ENCODE measurements at places on chromosomes 1 and 21.

GRCh38 chr1:160581961-160582360 lies 2.7 kb upstream of the CD84 start:
- no peak for DNase-seq

DNA sequence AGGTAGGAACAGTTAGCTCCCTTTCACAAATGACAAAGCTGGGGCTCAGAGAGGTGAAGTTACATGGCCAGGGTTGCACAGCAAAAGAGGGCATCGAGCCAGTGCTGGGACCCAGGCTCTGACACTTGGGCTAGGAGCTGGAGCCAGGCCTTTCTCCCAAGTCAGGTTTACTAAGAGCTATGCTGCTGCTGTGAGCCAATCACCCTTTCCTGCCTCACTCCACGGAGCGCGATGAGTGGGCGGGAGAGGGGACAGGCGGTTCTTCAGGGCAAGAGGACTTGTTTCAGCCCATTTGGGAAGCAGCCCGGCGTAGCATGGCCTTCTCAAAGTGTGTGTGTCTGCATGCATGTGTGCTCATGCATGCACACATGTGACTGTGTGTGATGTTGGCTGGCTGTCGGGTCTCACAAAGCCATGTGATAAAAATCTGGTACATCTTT lies 10.6 kb downstream of the ID3 start:
- DNase-seq: peak; percentile 76

GRCh38 chr1:155125511-155125945 lies 2.1 kb upstream of the EFNA1 start:
- DNase-seq: peak; percentile 66

DNA sequence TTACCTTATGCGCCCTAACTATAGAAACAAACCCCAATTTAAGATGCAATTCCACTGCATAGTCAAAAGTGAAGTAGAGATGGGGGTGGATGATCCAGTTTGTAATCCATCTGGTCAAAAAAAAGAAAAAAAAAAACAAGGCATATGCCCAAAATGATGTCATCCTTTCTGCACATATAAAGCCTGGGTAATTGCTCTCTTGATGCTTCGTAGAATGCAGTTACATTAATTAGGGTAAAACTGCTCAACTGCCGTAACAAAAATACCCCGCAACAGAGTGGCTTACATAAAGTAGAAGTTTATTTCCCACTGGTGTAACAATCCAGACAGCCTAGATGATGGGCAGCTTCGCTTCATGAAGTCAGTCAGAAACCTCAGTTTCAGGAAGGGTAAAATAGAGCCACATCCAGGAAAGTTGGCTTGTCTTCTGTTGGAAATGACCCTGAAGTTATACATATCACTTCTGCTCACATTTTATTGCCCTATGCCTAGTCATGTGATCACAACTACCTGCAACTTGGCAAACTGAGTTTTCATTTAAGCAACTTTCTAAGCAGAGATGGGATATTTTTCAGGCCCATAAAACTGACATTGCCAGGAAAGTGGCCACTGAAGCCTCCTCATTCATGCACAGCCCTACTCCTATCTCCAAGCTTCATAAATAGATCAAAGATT lies 221.7 kb downstream of the C1orf94 start:
- no peak for DNase-seq

DNA sequence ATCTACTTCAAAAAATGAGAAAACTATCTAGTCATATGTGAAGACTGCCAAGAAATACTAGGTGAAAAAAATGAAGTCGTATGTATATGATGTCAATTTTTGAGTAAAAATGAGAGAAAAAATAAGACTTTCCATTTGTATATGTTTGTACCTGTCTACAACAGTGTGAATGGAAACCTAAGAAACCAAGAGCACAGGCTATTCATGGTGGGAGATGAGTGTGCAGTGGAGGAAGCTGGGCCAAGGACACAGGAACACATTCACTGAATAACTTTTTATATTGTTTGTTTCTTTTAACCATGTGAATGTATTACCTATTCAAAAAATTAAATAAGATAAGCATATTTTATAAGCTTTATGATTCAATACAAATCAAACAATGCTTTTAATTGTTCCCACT lies 67.0 kb downstream of the ERO1B start:
- DNase-seq: no peak

- no peak for DNase-seq
These were observed 62.6 kb upstream of the CYYR1 start for GRCh38 chr21:26635681-26636080.

DNA sequence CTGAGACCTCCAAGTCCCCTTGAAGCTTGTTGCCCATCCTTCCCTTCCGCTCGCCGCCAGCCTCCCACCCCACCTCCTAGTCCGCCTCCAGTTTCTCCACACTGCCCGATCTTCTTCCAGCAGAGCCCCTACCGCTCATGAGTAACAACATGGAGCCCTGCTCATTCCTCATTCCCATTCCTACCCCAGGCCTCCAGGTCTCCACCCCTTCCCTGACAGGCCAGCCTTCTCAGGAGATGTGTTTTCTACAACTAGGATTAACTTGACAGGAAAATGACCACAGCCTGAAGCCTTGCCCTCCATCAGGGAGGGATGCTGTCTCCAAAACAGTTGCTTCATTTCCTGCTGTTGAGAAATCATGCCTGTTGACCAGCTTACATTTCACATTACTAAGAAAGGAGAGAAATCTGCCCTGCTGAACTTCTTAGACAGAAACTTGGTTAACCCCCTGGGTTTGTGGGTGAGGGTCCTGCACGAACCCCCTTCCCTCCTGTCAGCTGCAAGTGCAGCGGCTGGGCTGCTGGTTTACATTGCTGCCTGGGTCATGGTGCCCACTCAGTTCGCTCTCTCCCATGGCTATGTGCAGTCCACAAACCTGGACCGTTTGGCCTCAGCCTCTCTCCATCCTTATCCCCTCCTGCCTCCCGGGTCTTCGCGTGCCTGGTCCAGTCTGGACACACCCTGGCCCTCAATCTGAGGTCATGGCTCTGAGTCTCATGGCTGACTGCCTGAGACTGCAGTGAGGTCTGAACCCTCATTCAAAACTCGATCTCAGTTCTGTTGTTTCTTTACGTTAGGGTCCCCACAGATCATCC lies 16.1 kb upstream of the CHI3L1 start:
- peak; percentile 60 for DNase-seq

- DNase-seq: peak; percentile 72
These were observed 15.7 kb upstream of the PDXK start for GRCh38 chr21:43703035-43703880.

DNA sequence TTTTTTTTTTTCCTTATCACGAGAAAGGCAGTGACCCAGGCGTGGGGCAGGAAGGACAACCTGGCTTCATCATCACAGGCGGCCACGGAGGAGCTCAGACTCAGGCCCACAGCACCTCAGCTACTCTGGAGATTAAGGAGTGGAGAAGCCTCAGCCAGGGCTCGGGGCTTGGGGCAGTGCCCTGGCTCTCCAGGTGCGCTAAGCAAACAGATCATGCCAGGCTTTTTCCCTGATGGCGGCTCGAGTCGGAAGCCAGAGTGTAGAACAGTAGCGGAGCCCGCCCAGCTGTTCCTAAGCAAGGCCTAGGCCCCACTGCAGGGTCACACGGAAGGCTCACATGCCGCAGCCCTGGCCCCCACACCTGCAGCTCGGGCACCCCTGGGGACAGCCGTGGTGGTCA lies 70.7 kb downstream of the AGPAT3 start:
- DNase-seq: no peak

- DNase-seq: no peak
These were observed 94.6 kb downstream of the IGSF21 start for GRCh38 chr1:18201997-18202719.

GRCh38 chr1:110424699-110425611 lies 17.5 kb upstream of the LAMTOR5 start:
- DNase-seq: no peak

- DNase-seq: peak; percentile 56
These were observed 10.5 kb upstream of the SPEN start for GRCh38 chr1:15836772-15837669.

GRCh38 chr1:93685918-93686317 lies 4.3 kb upstream of the BCAR3 start:
- no peak for DNase-seq

DNA sequence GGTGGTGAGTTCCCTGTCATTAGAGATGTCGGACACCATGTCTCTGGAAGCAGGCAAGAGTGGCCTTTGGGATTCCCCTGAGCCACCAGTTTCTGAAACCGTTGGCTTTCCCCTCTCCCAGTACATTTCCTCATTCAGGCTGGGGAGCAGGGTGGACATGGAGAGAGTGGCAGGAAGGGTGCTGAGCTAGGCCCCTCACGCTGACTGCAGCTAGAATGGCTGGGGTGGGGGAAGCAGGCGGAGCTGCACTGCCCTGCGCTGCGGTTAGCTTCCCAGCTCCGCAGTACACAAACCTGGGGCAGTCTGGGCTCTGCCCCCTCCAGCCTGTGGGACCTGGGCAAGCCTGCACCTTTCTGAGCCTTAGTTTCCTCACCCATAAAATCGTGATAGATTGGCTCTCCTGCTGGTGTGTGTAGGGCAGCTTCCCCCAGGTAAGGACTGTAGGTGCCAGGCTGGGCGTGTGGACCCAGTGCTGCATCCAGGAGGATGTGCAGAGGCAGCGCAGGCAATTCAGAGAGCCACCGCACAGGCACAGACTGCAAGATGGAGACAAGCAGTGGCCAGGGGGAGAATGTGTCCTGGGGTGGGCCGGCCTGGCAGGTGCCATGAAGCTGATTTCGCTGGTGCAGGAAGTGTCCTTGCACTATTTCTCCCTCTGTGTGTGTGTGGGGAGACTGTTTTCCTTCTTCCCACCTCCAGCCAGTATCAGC lies 3.0 kb downstream of the PLA2G2F start:
- no peak for DNase-seq

- DNase-seq: no peak
These were observed 39.0 kb downstream of the TTLL7 start for GRCh38 chr1:83959824-83960498.

DNA sequence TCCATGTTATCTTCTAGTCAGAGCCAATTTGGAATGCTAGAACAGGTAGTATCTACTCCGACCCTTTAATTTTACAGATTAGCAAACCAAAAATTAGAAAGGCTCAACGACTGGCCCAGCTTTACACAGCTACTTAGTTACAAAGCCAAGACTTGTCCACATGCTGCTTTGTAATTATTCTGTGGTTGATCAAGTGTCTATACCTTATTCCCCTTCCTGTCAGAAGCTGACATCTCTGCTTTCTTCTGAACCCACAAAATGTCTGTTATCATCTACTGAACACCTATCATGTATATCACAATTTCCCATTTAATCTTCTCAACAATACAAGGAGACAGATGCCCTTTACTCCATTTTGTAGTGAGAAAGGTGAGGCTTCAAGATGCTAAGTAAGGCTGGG lies 15.6 kb downstream of the TGFBR3 start:
- no peak for DNase-seq

DNA sequence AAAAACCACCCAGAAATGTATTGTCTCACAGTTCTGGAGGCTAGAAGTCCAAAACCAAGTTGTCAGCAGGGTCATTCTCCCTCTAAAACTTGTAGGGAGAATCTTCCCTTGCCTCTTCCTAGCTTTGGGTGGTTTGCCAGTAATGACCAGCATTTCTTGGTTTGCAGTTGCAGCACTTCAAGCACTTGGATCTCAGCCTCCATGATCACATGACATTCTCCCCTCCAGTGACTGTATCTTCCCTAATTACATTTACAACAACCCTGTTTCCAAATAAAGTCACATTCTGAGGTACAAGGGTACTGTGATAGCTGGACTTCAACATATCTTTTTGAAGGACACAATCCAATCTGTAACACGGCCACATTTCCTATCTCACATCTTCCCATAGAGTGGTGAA lies 37.2 kb downstream of the EVI5 start:
- no peak for DNase-seq

- no peak for DNase-seq
These were observed 34.0 kb upstream of the HSD17B7 start for GRCh38 chr1:162756523-162756922.

DNA sequence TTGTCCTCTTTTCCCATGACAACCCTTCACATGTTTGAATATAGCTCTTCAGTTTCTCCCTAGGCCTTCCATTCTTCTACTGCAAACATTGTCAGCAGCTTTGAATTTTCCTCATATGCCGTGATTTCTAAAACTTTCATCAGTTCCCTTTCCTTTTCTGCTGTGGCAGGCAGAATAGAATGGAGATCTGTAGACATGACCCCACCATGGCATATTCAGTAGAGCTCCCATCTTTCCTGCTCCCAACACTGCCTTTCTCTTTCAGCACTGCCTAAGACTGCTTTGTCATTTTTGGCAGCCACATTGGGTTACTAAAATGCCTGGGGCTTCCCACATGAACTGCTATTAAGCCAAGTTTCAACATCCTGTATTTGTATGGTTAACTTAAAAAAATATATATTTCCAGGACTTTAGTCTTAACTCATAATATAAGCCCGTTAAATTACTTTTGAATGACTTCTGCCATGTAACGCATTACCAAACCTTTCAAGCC lies 60.9 kb downstream of the TBX19 start:
- DNase-seq: no peak

GRCh38 chr21:16420031-16420724 lies 690.4 kb downstream of the USP25 start:
- DNase-seq: no peak

DNA sequence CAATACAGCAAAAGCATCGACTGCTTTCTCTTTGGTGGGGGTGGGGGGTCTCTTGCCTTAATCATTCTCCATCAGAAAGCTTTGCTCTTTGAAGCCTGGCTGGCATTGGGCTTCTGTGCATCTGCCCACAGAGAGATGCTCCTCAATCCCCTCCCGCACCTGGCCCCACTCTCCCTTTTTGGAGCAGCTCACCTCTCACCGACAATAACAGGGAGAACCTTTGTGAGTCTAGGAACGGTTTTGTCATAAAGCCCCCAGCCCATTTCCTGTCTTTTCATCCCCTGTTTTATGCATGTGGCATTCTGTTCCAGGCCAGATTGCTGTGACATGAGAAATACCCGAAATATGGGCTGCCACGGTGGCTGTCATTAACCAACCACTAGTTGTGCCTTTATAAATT lies 469.0 kb upstream of the VAMP3 start:
- no peak for DNase-seq

- DNase-seq: no peak
These were observed 54.7 kb downstream of the CD2 start for GRCh38 chr1:116808848-116809508.

DNA sequence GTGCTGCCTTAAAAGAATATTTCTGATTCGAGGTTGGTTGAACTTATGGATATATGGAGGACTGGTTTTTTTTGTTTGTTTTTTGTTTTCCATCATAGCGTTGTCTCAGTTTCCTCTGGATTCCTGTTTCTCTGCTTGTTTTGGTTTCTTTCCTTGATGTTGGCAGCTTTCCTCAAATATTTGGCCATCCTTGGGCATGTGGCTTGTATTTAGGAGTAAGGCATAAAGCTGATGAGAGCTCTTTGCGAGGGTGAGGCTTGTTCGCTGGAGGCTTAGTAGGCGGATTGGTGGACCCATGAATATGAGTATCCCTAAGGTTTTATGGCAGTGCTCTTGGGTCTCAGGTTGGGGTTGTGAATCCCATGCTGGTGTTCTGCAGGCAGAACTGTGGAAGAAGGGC lies 22.9 kb downstream of the DYRK1A start:
- no peak for DNase-seq

- DNase-seq: no peak
These were observed 2.8 kb downstream of the SKI start for GRCh38 chr1:2230781-2231531.

GRCh38 chr1:164598719-164599118 lies 39.7 kb downstream of the PBX1 start:
- no peak for DNase-seq

Data from islet precursor cell (in vitro differentiated cells).